ENCODE measurements at places on chromosomes 16 and 17.

DNA sequence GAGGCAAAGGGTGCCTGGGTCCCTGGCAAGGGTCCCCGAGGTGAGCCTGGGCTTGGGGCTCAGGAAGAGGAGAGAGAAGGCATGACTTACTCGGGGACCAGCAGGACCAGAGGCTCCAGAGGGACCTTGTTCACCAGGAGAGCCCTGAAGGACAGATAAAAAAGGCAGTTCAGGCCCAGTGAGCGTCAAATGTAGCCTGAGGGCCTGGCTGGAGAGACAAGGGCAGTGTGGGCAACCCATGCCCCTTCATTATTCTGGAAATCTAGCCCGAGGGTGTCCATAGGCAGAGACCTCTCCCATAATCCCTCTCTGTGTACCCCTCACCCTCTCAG, 14.1 kb downstream of the COL1A1 start:
- no peak for DNase-seq

GRCh38 chr16:77246150-77246549, 46.9 kb downstream of the SYCE1L start:
- no peak for DNase-seq

GRCh38 chr16:81928271-81928918, 82.9 kb downstream of the SDR42E1 start:
- DNase-seq, result no peak

DNA sequence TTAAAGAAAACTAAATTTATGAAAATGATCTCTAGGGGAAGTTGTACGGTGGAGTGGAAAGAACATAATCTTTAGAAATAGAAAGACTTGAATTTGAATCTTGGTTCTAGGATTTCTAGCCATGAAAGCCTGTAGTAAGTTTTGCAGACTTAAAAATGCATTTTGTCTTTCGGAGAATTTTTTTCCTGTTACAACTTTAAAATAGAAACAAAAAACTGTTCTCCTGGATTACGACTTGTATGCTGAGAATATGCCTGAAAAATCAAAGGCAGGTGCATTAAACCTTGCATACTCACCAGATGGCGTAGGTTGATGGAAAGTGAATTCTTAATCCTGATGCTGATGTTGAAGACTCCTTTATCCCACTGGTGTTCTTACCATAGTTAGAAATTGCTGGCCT, 7.5 kb upstream of the MPHOSPH6 start:
- no peak for DNase-seq

DNA sequence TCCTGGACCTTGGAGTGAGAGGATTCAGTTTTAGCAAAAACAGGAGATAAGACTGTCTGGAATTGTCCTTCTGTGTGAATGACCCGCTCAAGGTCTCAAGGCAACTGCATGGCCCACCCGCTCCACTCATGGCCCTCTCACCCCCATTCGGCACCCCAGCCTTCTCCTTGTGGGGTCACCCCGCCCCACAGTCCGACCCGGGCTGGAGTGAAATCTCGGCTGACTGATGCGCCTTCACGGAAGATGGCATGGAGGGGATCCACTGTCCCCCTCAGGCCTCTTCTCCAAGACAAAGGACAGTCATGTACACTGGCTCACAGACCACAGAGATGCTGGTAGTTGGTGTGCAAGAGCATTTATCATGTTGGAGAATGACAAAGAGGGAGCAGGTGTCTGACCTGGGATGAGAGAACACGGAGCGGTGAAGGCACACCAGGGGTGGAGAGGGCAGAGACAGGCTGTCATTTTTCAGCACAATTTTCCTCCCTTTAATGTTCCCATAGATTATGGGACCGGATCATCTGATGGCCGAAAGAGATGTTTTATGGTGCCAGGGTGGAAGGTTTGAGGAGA, 391.9 kb upstream of the TNRC6C start:
- no peak for DNase-seq

- peak; percentile 85 for DNase-seq
Measured at GRCh38 chr16:3112058-3112880, at the start of gene ZNF205. Gene ZNF205 (plus strand): TSS chr16:3112586. CDS start chr16:3113431, 845 bp downstream.

GRCh38 chr17:7184647-7185046, 5.5 kb upstream of the ASGR1 start:
- DNase-seq, result no peak

DNA sequence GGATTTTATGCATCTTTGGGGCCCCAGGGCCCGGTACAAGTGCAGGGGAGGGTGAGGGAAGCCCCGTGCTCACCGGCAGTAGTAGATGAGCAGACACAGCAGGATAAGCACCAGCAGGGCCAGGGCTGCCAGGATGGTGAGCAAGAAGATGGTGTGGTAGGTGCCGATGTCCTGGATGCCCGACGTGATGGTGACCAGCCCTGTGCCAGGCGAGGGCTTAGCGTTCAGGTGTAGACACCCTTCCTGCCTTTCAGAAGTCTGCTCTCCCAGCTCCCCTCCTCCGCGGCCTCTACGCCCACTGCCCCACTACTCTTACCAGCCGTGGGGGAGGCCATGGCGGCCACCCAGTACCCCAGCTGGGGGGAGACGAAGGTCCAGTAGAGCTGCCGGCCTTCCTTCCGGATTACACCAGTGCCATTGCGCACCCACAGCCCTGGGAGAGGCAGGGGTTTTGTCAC, 8.0 kb downstream of the FAM171A2 start:
- DNase-seq, result no peak

GRCh38 chr17:47119746-47120520, 69.2 kb downstream of the CDC27 start:
- no peak for DNase-seq

GRCh38 chr17:40303708-40304551, 5.0 kb upstream of the RARA start:
- DNase-seq, result no peak

- DNase-seq, result no peak
Measured at GRCh38 chr16:78163772-78164670, 64.6 kb downstream of the WWOX start.

DNA sequence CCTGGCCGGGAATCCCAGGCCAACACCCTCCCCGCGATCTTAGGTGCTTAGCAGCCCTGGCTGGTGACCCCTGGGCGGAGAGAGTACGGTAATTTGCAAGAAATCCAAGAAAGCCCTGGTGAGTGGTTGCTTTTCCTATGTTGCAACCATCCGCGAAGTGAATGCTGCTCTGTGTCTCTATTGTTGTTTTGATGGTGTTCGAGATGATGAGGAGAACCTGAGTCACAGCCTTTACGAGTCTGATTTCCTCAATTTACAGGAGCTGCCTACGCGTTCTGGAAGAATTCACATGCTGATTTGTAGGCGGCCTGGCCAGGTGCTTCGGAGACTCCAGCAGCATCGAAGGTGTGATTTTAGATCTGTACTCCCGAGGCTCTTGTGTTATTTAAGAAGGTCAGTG, 63.3 kb downstream of the TMEM235 start:
- DNase-seq, result no peak

DNA sequence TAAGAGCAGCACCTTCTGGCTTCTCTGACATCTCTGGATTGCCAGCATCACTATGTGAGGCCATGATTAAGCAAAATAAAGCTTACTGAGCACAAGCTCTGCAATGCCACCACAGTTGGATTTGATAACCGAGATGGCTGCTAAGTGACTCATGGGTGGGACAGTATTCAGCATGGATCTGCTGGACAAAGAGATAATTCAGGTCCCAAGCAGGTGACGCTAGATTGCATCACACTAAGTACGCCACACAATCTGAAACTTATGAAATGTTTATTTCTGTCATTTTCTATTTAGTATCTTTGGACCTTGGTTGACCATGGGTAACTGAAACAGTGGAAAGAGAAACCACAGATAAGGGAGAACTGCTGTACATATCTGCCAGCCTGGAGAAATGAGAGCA, 27.4 kb downstream of the CDRT15 start:
- no peak for DNase-seq

DNA sequence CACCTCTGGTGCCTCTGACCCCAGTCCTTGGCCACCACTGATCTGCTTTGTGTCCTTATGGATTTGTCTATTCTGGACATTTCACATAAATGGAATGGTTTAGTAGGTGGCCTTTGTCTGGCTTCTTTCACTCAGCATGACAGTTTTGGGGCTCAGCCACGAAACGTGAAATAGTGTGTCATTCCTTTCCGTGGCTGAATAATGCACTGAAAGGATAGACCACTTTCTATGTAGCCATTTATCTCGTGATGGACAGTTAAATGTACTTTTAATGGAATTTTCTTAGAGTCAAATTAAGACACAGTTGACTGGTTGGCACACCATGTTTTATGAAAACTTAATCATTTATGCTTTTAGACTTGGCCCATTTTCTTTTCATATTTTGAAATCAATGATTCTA, 57.4 kb downstream of the LITAF start:
- DNase-seq, result no peak

DNA sequence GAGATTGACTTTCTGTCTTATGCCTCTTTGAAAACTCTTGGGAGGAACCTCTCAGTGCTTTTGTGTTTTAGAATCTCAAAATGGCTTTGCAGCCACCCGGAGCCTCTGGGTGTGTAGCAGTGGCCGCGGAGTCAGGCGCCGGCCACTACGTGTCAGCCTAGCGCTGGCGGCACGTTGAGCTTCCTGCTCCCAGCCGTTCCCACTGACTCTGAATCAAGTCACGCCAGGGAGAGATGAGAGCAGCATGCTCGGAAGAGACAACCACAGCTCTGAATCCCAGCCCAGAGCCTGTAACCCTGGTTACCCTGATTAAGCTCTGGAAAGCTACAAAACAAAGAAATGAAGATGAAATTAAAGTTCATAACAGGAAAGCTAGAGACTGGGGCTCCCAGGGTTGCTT, 97.4 kb upstream of the CACNG5 start:
- peak; percentile 43 for DNase-seq

DNA sequence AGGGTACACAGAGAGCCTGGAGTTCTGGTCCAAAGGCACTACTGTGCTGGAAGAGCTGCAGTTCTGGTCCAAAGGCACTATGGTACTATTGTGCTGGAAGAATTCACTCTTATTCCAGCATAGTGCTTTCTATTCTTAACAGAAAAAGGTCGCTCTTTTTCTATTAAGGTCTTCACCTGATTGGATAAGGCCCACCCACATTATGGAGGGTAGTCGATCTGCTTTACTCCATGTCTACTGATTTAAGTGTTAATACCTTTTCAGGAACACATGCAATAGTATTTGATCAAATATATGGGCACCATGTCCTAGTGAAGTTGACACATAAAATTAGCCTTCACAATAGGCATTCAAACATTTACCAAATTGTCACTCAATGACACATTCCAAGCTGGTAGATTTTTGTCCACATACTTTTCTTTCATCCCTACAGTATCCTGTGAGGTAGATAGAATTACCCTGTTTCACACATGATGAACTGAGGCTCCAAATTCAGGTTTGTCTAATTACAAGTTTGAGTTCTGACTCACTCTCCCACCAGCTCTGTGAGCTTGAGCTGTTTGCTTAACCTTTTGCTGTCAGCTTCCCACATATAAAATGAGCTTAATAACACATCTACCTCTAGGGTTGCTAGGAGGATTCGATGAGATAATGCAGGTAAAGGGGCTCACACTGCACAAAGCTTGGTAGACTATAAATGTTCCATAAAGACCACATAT, 129.9 kb downstream of the AIPL1 start:
- DNase-seq, result no peak

DNA sequence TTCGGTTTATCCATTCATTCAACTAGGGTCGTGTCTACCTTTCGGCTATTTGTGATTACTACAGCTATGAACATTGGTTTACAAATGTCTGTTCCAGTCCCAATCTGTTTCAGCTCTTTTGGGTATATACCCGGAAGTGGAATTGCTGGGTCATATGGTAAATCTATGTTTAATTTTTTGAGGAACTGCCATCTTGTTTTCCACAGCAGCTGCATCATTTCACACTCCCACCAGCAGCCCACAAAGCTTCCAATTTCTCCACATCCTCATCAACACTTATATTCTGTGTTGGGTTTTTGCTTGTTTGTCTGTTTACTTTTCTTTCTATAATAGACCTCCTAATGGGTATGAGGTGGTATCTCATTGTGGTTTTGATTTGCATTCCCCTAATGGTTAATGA, 48.7 kb upstream of the GINS3 start:
- DNase-seq, result no peak

- no peak for DNase-seq
Measured at GRCh38 chr17:35313875-35314409, 59.5 kb downstream of the SLFN11 start.

GRCh38 chr16:3511286-3512180, 10.7 kb downstream of the CLUAP1 start:
- no peak for DNase-seq

Data from body of pancreas (tissue), 4 donors.